ENCODE measurements at places on chromosomes 1 and 21. TPM values are rescaled to one million over a fixed set of nuclear protein-coding genes. Genes with fewer than 3 reads are reported as not detected.

The NPHS2 gene
- not detected for total RNA-seq

The HP1BP3 gene
- total RNA-seq, result 188 TPM

The LAPTM5 gene
- total RNA-seq, result 30.4 TPM

The TMCO2 gene
- not detected for total RNA-seq

The CCDC27 gene
- not detected for total RNA-seq

The SH2D5 gene
- 0.43 TPM for total RNA-seq

The SPATA21 gene
- total RNA-seq, result not detected

The KLF17 gene
- total RNA-seq, result not detected

The LCE1A gene
- not detected for total RNA-seq

The CTSS gene
- total RNA-seq, result 8.7 TPM

The NR1I3 gene
- total RNA-seq, result not detected

The CDK18 gene
- total RNA-seq, result 23.2 TPM

The TTLL7 gene
- 2.5 TPM for total RNA-seq

The OPRD1 gene
- total RNA-seq, result not detected

The NHLH1 gene
- 0.10 TPM for total RNA-seq

The PCP4 gene
- total RNA-seq, result 4.7 TPM

The PGLYRP3 gene
- not detected for total RNA-seq

The CACNA1S gene
- total RNA-seq, result 0.05 TPM

The ADORA1 gene
- 0.60 TPM for total RNA-seq

The APOBEC4 gene
- total RNA-seq, result 0.12 TPM

The MAP10 gene
- total RNA-seq, result 2.1 TPM

The CD53 gene
- total RNA-seq, result 7.0 TPM

The NID1 gene
- total RNA-seq, result 70.7 TPM
